ENCODE measurements at places on chromosomes 7 and 10. TPM values are rescaled to one million over a fixed set of nuclear protein-coding genes. Genes with fewer than 3 reads are reported as not detected.

Gene HOXA9
- 28.9 TPM for total RNA-seq

Gene ICA1
- total RNA-seq = 40.0 TPM

Gene ZNF679
- total RNA-seq = not detected

Gene ASNS
- total RNA-seq = 12.7 TPM

Gene LRRTM3
- not detected for total RNA-seq

Gene TMEM176B
- not detected for total RNA-seq

Gene TMEM225B
- under 0.01 TPM for total RNA-seq

Gene NOM1
- 20.1 TPM for total RNA-seq

Gene NFKB2
- 10.4 TPM for total RNA-seq

Gene PLEKHA1
- total RNA-seq = 24.0 TPM

Gene PRSS37
- total RNA-seq = not detected

Gene EPO
- not detected for total RNA-seq

Gene NOC3L
- total RNA-seq = 37.2 TPM

Gene MUC12
- total RNA-seq = not detected

Gene NXPH1
- total RNA-seq = not detected

Gene LBX1
- not detected for total RNA-seq

Gene PAXIP1
- total RNA-seq = 8.7 TPM

Gene CCDC7
- 13.4 TPM for total RNA-seq

Gene PCDH15
- 0.30 TPM for total RNA-seq

Gene NEUROG3
- total RNA-seq = not detected

Gene NET1
- total RNA-seq = 32.1 TPM
